Stimulated activated CD4-positive, alpha-beta T cell treated with anti-CD3 and anti-CD28 coated beads, Interleukin-1b, Interleukin-23, amount 100 ng/mL, for 1 hour (primary cell): ENCODE measurements at places on chromosomes 5 and 9.

DNA sequence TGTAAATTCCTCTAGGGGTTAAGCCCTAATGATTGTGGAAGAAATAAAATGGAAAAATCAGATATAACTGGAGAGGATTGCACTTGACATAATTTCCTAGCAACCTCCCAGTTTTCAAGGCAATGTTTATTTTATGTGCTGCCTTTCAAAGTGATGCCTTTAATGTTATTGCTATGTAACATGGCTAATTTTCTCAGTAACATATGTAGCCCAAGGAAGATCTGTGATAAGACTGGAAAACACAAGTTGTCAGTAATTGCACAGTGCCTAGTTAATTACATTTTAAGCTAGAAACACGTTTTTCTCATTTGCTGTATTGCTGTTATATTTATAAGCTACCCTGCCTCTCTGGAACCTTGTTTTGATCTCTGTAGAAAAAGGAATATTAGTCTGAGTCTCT, 49.2 kb upstream of the KCNN2 start:
- no peak for DNase-seq

- DNase-seq: no peak
Observed at GRCh38 chr5:52582313-52582712, 205.4 kb upstream of the ITGA1 start.

DNA sequence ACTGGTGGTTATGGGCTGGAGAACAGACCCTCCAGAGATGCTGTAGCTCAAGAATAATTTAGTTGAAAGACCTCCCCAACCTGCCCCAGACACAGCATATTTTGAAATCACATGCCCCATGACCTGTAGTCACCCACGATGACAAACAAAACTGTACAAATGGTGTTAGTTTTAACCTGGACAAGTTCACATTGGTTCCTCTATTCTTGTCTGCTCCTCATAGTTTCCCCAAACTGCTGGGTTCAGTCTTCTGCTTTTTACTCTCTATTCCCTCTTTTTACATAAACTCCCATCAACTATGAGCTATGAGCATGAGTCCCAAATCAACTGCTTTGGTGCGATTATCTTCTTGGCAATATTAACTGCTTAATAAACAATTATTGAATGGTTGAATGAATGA, 365.3 kb upstream of the CLINT1 start:
- no peak for DNase-seq

DNA sequence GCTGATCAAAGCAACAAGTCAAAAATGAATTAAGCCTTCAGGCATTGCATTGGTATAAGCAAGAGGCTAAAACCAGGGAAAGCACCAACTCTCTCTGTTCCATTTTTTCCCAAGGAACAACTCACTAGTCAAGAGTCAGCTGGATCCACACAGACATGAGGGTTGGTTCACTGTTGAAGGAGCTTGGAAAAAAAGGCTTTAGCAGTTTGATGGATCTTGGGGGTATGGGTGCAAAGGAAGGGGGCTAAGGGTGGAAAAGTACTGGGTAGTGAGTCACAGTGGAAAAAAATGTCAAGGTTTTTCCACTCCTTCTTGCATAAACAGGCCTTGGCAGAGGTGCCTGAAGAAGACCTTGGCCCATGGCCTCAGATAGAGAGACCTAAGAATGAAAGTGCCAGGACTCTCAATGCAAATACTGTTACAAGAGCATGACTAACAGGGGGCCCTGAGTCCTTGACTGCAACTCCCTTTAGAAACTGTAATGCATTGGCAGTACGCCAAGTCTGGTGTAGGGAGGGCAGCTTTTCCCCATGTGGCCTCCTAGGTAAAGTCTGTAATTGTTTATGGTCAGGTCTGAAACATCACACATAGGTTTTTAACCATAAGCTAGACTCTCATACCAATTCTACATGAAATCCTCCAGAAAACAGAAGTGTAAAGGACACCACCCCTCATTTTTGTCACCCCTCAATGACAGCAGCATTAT, 23.7 kb downstream of the ACTL7A start:
- DNase-seq: no peak

GRCh38 chr9:114433720-114434255, 46.0 kb upstream of the AKNA start:
- DNase-seq: no peak

GRCh38 chr5:42268630-42269029, 154.6 kb upstream of the GHR start:
- no peak for DNase-seq

DNA sequence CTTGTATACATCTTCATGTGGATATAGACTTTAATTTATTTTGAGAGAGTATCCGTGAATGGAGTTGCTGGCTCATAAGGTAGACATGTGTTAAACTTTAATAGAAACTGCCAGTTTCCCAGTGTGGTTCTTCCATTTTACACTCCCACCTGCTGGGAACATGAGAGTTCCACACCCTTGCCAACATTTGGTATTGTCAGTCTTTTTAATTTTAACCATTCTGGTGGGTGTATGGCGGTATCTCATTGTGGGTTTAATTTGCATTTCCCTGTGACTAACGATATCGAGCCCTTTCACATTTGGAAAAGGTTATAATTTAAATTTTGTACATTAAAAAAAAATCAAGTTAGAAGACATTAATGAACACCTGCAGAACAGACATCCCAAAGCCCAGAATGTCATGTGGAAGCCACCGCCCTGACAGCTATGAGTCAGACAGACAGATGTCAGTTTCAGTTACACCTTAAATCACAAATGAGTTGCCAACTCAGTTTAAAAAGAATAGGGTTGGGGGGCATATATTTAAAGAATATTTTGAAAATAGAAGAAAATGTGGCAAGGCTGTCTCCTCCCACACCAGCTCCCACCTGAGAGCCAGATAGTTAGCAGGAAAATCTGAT, 36.9 kb downstream of the ANKRD33B start:
- DNase-seq: no peak

DNA sequence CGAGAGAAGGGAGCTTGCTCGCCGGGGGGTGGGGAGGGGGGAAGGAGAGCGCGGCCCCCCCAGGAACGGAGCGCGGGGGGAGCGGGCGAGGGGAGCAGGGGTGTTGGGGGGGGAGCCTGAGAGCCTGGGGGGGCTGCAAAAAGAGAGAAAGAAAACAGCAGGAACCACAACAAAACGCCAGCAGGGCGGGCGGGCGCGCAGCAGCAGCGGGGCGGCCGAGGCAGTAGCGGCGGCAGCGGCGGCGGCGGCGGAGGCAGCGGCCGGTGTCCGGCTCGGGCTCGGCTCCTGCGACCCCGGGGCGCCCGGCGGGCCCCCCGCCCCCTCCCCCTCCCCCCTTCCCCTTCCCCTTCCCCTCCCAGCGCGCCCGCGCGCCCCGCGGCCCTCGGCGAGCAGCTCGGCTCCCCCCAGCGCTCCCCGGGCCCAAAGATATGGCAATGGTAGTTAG, 1.6 kb downstream of the NR2F1 start:
- DNase-seq: no peak

GRCh38 chr9:126478216-126478981, 135.3 kb upstream of the LMX1B start:
- DNase-seq: no peak

DNA sequence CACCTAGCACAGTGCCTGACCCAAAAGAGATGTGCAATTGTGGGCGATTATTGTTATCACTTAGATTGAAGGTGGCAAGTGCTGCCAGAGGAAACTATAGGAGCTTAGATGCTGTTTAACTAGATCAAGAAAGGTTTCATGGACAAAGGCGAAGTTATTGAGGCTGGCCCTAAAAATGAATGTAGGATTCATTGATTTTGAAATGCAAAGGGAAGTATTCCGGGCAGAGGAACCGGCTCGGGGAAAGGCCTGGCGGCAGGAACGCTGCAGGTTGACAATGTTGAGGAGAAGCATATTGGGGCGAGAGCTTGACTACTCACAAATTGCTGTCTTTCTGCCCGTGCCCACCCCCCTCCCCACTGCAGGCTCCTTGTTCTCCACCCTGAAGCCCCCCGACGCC, 37.4 kb upstream of the TTC1 start:
- DNase-seq: no peak

DNA sequence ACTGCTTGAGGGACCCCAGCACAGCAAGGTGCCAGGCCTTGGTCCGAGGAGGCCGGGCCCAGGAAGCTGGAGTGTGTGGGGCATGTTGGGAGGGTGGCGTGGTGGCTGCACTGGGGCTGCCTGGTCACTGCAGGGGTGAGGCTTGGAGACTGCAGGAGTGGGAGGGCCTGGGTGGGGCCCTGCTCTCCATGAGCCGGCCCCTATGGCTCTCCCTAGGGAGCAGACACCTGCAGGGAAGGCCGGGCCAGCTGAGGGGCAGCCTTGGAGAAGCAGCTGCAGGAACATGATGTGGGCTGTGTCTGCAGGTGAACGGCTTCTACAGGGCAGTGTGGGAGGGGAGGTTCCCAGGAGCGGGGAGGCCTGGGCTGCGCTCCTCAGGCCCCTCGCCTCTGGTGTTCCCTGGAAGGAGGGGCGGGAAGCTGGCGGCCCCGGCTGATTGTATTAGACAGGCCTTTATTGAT, 41.7 kb upstream of the TMEM250 start:
- no peak for DNase-seq

DNA sequence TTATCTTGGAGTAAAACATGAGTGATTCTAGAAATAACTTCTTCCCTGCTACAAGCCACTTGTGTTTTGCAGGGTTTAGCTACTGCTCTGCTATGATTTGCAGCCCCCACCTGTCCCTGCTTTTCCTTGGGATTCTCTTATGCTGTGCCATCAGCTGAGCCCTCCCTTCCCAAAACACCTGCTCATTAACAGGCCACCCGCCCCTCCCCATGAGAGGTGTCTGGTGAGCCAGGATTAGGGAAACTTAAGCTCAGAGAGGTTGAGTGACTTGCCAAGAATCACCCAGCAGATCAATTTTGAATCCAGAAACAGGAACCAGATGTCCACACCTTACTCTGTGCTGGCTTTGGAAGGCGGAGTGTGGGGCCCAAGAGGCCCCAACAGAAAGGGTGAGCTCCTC, 111.7 kb upstream of the CXCL14 start:
- DNase-seq: no peak

- no peak for DNase-seq
Observed at GRCh38 chr9:15332939-15333338, 25.9 kb upstream of the TTC39B start.

DNA sequence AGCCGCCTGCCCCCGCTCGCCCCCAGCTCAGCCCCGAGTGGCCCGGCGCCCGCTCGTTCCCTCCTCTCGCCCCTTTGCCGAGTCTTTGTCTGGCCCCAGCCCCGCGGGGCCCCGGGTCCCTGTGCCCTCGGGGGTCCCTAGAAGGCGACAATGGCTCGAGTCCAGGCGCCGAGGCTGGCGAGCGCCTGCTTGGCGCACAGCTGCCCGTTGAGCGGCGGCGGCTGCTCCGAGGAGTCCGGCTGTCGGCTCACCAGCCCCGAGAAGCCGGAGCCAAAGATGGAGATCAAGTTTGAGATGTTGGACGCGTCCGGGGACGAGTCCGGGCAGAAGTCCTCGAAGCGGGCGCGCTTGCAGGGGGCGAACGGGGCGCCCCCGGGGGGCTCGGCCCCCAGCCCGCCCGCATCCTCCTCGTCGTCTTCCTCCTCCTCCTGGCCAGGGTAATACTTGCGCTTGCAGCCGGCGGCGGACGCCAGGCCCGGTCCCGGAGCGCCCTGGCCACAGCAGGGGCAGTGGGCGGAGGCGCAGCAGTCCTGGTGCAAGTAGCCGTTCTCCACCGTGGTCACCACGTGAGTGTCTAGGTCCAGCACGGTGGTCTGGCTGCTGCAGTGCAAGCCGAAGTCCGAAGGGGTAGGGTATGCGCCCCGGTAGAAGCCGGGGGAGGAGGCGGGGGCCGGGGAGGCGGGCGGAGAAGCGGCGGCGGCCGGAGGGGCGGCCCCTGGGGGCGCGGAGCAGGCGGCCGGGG, 1.2 kb downstream of the IER5L start:
- no peak for DNase-seq

DNA sequence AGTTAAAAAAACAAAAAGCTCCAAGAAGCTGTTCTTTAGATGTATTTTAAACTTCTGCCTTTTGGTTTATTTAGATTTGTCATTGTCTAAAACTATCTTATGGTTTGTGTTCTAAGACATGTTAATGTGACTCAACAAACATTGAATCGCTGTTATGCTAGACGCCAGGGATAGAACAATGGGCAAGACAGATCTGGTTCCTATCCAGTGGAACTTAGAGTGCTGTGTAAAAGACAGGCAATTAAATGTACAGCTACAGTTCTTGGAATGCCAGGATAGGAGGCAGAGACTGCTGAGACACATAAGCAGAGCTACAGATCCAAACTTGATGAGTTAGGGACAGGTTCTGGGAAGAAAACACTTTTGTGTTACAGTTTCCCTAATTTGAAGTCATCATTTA, 22.4 kb downstream of the LYRM7 start:
- DNase-seq: no peak

DNA sequence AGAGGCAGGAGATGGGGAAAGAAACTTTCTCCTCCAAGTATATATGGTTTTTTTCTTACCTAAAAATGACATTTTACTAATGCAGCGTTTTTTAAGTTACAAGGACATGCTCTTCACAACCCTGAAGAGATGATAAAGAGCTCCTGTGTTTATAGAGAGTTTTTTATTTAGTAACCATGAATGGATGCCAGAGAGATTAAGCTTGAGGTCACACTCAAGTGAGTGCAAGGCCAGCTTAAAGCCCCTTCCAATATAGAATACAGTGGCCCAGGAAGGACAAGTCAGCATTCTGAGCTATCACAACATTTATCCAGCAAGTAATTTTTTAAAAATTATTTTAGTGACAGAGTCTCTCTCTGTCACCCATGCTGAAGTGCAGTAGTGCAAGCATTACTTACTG, 6.7 kb upstream of the HAVCR2 start:
- no peak for DNase-seq

GRCh38 chr5:13331585-13331984, 612.9 kb downstream of the DNAH5 start:
- DNase-seq: no peak
